Common myeloid progenitor, CD34-positive (primary cell): ENCODE measurements at places on chromosomes 11 and 22.

GRCh38 chr11:119920666-119921387, 191.8 kb upstream of the NECTIN1 start:
- H3K36me3 ChIP-seq: no peaks in the 10 kb centered on the region
- no peaks in the 10 kb centered on the region for H3K4me1 ChIP-seq
- H3K27ac ChIP-seq: no peak overlapping the region
- no peak for DNase-seq
- H3K27me3 ChIP-seq: peaks cover 14% of the 10 kb centered on the region
- H3K4me3 ChIP-seq: no peak overlapping the region

GRCh38 chr22:47188261-47189055, 426.0 kb downstream of the TBC1D22A start:
- no peaks in the 10 kb centered on the region for H3K4me1 ChIP-seq
- H3K36me3 ChIP-seq: no peaks in the 10 kb centered on the region
- H3K4me3 ChIP-seq: no peak overlapping the region
- no peak overlapping the region for H3K27ac ChIP-seq

DNA sequence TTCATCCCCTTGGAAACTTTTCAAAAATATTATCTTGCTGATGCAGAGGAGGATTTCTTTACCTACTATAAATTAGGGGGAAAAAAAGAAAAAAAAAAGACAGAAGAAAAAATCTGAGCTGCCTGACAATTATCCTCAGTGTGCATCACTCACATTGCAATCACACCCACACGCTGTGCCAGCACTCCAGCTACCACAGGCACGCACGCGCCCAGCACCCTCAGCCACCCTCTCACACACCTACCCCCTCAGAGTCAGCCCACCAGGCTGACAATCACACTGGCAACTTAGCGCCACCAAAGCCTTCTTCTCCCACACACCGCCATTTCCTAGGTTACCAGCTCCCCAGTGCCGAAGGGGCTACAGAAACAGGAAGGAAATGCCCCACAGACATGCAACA, 236.1 kb downstream of the KCNA4 start:
- no peaks in the 10 kb centered on the region for H3K36me3 ChIP-seq
- no peak for DNase-seq
- H3K4me3 ChIP-seq: no peak overlapping the region
- no peaks in the 10 kb centered on the region for H3K27me3 ChIP-seq
- H3K27ac ChIP-seq: no peak overlapping the region
- no peaks in the 10 kb centered on the region for H3K4me1 ChIP-seq

DNA sequence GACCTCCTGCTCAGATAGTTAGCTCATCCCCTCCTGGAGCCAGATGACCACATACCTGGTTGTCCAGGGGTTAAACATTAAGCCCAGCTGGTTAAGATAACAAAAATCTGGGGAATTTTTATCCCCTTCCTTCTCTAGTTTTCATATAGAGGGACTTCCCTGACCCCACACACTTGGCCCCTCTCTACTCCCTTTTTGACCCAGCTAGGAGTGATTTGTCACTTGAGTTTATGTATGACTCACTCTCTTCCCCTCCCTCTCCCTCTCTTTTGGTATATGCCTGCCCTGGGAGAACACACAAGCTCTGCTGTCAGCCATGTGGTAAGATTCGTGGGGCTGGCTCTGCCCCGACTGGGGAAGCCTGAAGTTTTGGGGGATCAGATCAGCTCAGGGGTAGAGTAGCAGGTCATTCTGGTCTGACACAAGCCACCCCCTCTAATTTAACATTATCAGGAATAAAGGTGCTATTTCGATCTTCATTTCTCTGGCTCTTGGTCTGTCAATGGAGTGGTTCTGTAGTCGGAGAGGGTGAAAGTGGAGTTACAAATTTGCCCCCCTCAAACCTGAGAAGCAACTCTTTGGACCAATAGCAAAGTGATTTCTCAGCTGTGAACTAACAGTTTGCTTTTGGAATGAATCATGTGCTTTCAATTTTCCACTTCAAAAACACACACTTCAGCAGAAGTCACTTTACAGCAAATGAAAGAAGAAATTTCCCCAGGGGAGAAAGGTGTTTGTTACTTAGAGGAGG, 415.3 kb upstream of the CADM1 start:
- no peaks in the 10 kb centered on the region for H3K36me3 ChIP-seq
- no peak overlapping the region for H3K4me3 ChIP-seq
- H3K4me1 ChIP-seq: no peaks in the 10 kb centered on the region
- peak; percentile 22 for DNase-seq
- no peaks in the 10 kb centered on the region for H3K27me3 ChIP-seq

GRCh38 chr11:38305682-38306081, 1707.6 kb upstream of the RAG2 start:
- H3K36me3 ChIP-seq: no peaks in the 10 kb centered on the region
- H3K27ac ChIP-seq: no peak overlapping the region
- H3K4me1 ChIP-seq: no peaks in the 10 kb centered on the region
- DNase-seq: no peak
- H3K27me3 ChIP-seq: no peaks in the 10 kb centered on the region
- no peak overlapping the region for H3K4me3 ChIP-seq

- H3K36me3 ChIP-seq: no peaks in the 10 kb centered on the region
- no peak overlapping the region for H3K27ac ChIP-seq
- H3K4me3 ChIP-seq: no peak overlapping the region
These were observed 11.9 kb upstream of the TMPRSS4 start for GRCh38 chr11:118064956-118065355.

GRCh38 chr11:72443016-72443415, 8.7 kb upstream of the CLPB start:
- no peaks in the 10 kb centered on the region for H3K4me1 ChIP-seq
- no peak for DNase-seq
- H3K27me3 ChIP-seq: no peaks in the 10 kb centered on the region
- H3K36me3 ChIP-seq: no peaks in the 10 kb centered on the region
- no peak overlapping the region for H3K27ac ChIP-seq

- H3K27ac ChIP-seq: no peak overlapping the region
- DNase-seq: no peak
- H3K27me3 ChIP-seq: no peaks in the 10 kb centered on the region
- H3K4me1 ChIP-seq: peaks cover 11% of the 10 kb centered on the region
- H3K36me3 ChIP-seq: peaks cover 7% of the 10 kb centered on the region
- no peak overlapping the region for H3K4me3 ChIP-seq
These were observed 4.7 kb downstream of the RTCB start for GRCh38 chr22:32407312-32407711.

- no peaks in the 10 kb centered on the region for H3K4me1 ChIP-seq
- peaks cover 4% of the 10 kb centered on the region for H3K36me3 ChIP-seq
- peaks cover 2% of the 10 kb centered on the region for H3K27me3 ChIP-seq
- DNase-seq: no peak
- no peak overlapping the region for H3K27ac ChIP-seq
These were observed 5.8 kb upstream of the PPP6R3 start for GRCh38 chr11:68454767-68455166.

DNA sequence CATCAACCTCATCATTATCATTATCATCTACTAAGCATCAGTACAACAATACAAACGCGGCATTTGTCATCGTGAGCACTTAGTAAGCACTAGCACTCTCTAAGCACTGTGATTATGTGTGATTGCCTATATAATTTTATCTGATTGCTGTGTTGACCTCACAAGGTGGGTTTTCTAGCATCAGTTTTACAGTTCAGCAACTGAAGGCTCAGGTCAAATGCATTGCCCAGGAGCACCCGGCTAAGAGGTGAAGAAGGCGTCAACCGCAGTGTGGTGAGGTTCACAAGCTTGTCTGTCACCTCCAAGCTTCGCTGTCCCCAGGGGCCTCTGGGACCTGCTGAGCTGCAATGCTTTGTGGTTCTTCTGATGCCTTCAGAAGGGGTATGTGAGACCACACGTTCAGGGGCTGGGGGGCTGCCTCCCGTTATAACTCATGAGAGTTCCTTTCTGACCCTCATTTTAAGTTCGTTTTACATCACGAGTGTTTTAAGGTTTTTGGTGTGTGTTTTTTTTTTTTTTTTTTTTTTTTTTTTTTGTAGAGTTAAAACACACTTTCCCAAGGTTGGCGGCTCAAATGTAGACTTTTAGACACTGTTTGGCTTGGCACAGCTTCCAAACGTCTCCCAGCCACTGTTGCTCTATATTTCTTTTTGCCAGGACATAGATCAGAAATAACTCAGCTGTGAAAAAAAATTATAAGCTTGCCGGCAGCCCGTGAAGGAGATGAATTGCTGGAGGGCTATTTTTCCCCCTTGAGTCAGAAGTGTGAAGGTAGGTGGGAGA, 33.8 kb upstream of the SCUBE1 start:
- no peak for DNase-seq
- no peaks in the 10 kb centered on the region for H3K27me3 ChIP-seq
- no peaks in the 10 kb centered on the region for H3K36me3 ChIP-seq
- no peak overlapping the region for H3K4me3 ChIP-seq
- peaks cover 15% of the 10 kb centered on the region for H3K4me1 ChIP-seq

DNA sequence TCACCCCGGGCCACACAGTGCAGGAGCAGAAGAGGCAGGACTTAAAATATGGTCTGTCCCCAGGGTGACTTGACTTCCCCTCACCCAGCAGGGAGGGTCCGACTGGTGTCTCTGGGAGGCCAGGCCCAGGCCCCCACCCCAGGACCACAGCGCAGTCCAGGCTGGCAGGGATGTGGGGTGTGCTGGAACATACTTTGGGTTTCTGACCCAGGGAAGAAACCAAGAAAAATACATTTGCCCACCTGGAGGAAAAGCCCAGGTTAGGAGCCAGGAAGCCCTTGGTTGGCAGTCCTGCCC, 5.2 kb downstream of the C1QTNF6 start:
- H3K4me3 ChIP-seq: no peak overlapping the region
- H3K4me1 ChIP-seq: peaks cover 23% of the 10 kb centered on the region
- H3K27me3 ChIP-seq: no peaks in the 10 kb centered on the region
- H3K27ac ChIP-seq: no peak overlapping the region
- no peaks in the 10 kb centered on the region for H3K36me3 ChIP-seq
- no peak for DNase-seq

GRCh38 chr22:27682437-27682836, 119.1 kb downstream of the MN1 start:
- H3K36me3 ChIP-seq: no peaks in the 10 kb centered on the region

DNA sequence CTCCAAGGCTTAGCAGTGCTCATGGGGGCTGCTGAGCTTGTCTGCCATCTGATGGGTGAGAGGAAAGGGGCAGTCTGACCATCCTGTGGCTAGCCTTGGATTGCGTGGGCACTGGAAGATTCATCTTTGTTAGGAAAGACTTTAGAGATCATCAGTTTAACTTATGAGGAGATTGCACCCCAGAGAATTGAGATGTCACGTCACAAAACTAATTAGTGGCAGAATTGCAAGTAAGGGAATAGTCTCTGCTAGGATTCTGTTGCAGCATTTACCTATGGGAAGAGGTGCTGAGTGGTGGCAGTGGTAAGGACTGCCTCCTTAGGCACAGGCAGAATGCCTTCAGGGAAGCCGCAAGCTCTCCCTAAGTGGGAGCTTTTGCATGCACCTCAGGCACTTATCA, 42.8 kb upstream of the HSPA8 start:
- no peak overlapping the region for H3K4me3 ChIP-seq
- no peak overlapping the region for H3K27ac ChIP-seq
- H3K27me3 ChIP-seq: no peaks in the 10 kb centered on the region
- no peaks in the 10 kb centered on the region for H3K4me1 ChIP-seq
- no peaks in the 10 kb centered on the region for H3K36me3 ChIP-seq

DNA sequence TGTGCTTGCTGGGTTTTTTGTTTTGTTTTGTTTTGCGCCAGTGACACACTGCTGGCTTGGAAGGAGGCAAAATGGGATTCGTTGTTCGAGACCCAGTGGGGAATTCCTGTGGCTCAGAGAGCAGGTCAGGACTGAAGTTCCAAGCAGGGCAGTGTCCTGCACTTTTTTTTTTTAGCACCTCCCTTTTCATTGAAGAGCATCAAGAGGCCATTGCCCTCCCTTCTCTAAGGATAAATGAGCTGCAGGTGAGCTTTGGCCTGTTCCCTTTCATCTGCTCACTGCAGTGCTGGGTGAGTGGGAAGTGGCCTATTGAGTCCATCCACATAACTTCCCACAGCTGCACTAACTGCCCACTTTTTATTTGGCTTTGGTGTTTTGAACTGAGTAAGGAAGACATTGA, 87.8 kb downstream of the ARHGAP42 start:
- no peak for DNase-seq
- no peaks in the 10 kb centered on the region for H3K4me1 ChIP-seq
- no peaks in the 10 kb centered on the region for H3K36me3 ChIP-seq
- no peak overlapping the region for H3K4me3 ChIP-seq
- no peaks in the 10 kb centered on the region for H3K27me3 ChIP-seq
- H3K27ac ChIP-seq: no peak overlapping the region

- no peaks in the 10 kb centered on the region for H3K36me3 ChIP-seq
- no peak for DNase-seq
- peaks cover 92% of the 10 kb centered on the region for H3K27me3 ChIP-seq
- peaks cover 2% of the 10 kb centered on the region for H3K4me1 ChIP-seq
- no peak overlapping the region for H3K4me3 ChIP-seq
These were observed 6.2 kb downstream of the DUSP8 start for GRCh38 chr11:1565904-1566247.

GRCh38 chr22:23762842-23763578, at the start of gene C22orf15:
C22orf15 (plus strand) TSS chr22:23762990; CDS start chr22:23763307, 317 bp downstream.
- no peaks in the 10 kb centered on the region for H3K27me3 ChIP-seq
- no peak for DNase-seq
- peaks cover 49% of the 10 kb centered on the region for H3K4me1 ChIP-seq
- peak within 1 kb of the TSS; percentile 73 for H3K4me3 ChIP-seq
- H3K27ac ChIP-seq: no peak within 1 kb of the TSS

DNA sequence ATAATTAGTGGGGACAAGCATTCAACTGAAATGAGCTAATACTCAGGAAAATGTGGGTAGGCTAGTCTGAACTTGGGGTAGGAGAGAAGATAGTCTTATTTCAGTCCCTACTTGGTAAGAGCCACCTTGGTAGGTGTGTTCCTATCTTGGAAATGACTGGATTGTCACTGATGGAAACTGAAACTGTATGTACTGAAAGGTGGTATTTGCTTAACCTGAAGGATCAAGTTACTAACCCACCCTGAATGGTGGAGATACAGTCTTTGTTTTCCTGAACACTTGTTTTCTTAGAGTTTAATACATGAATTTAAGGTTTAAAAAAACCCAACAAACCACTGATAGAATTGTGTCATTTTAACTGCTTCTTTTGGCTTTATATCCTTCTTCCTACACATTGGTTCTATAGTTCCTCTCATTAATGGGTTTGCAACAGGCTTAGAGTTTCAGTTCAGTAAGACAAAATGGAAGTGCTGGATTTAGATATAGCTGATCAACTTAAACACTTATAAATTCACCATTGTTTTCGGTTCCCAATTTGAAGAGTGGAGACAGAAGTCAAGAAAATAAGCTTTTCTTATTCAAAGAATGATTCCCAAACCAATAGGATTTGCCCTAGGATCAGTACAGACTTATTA, 4.2 kb downstream of the FAR1 start:
- no peak for DNase-seq
- no peak overlapping the region for H3K4me3 ChIP-seq
- peaks cover 44% of the 10 kb centered on the region for H3K4me1 ChIP-seq
- H3K36me3 ChIP-seq: peaks cover 2% of the 10 kb centered on the region
- H3K27ac ChIP-seq: no peak overlapping the region
